ENCODE measurements at places on chromosomes 6 and 20. TPM values are rescaled to one million over a fixed set of nuclear protein-coding genes. Genes with fewer than 3 reads are reported as not detected.

The GINS1 gene
- 28.1 TPM for total RNA-seq

The AVP gene
- not detected for total RNA-seq

The DZANK1 gene
- total RNA-seq: 2.6 TPM

The HLA-DPB1 gene
- not detected for total RNA-seq

The CLPSL1 gene
- total RNA-seq: not detected

The NKAIN2 gene
- not detected for total RNA-seq

The SNAI1 gene
- 5.4 TPM for total RNA-seq

The SLC17A4 gene
- total RNA-seq: not detected

The PNPLA1 gene
- 0.29 TPM for total RNA-seq

The SLC22A23 gene
- total RNA-seq: 5.7 TPM

The CST11 gene
- not detected for total RNA-seq

The MLIP gene
- total RNA-seq: not detected

The MRPL14 gene
- 192 TPM for total RNA-seq

The MEI4 gene
- total RNA-seq: not detected

The KHDC1L gene
- total RNA-seq: 0.80 TPM

The C6orf58 gene
- not detected for total RNA-seq

The CRISP3 gene
- not detected for total RNA-seq

The LTA gene
- total RNA-seq: not detected

The ARMH2 gene
- total RNA-seq: not detected

The DDX43 gene
- not detected for total RNA-seq

The ARG1 gene
- total RNA-seq: not detected

The TMEM244 gene
- total RNA-seq: not detected

The ENPP4 gene
- 2.8 TPM for total RNA-seq

The RIPPLY2 gene
- not detected for total RNA-seq

The HSPA12B gene
- total RNA-seq: not detected

The CPXM1 gene
- not detected for total RNA-seq

The NUS1 gene
- total RNA-seq: 12.7 TPM

The GPR6 gene
- total RNA-seq: not detected

The SNAP25 gene
- not detected for total RNA-seq

The MMUT gene
- total RNA-seq: 3.7 TPM

The SLC44A4 gene
- 4.9 TPM for total RNA-seq

The SOX18 gene
- total RNA-seq: 1.1 TPM

The BANF2 gene
- total RNA-seq: not detected

The LY6G6C gene
- 0.22 TPM for total RNA-seq

The SSR1 gene
- total RNA-seq: 65.2 TPM

The NOTCH4 gene
- total RNA-seq: 1.7 TPM

The CABLES2 gene
- total RNA-seq: 13.5 TPM

The RAB5IF gene
- 217 TPM for total RNA-seq

The TMC2 gene
- not detected for total RNA-seq

The VSX1 gene
- not detected for total RNA-seq

The GRM1 gene
- total RNA-seq: not detected

The TRIM15 gene
- not detected for total RNA-seq

The CBLN4 gene
- not detected for total RNA-seq

The SLC22A3 gene
- total RNA-seq: 0.47 TPM

The CGA gene
- not detected for total RNA-seq

The SEL1L2 gene
- total RNA-seq: not detected

The FOXA2 gene
- total RNA-seq: 14.4 TPM

The CCN5 gene
- 0.26 TPM for total RNA-seq

The PGBD1 gene
- 6.2 TPM for total RNA-seq

The CYP21A2 gene
- total RNA-seq: not detected

The ENPP1 gene
- 5.1 TPM for total RNA-seq

The GSTA3 gene
- total RNA-seq: not detected

The CCN2 gene
- 33.2 TPM for total RNA-seq

The ZNF165 gene
- 12.1 TPM for total RNA-seq

The PNLDC1 gene
- total RNA-seq: not detected

The ULBP1 gene
- total RNA-seq: 0.86 TPM

The HLA-F gene
- 9.8 TPM for total RNA-seq

The EGFL8 gene
- 7.9 TPM for total RNA-seq

The MARCKS gene
- total RNA-seq: 51.5 TPM
